ENCODE measurements at places on chromosomes 3 and 15.
A peak's percentile ranks its signal among the peaks of the same experiment; 100 is the strongest.

DNA sequence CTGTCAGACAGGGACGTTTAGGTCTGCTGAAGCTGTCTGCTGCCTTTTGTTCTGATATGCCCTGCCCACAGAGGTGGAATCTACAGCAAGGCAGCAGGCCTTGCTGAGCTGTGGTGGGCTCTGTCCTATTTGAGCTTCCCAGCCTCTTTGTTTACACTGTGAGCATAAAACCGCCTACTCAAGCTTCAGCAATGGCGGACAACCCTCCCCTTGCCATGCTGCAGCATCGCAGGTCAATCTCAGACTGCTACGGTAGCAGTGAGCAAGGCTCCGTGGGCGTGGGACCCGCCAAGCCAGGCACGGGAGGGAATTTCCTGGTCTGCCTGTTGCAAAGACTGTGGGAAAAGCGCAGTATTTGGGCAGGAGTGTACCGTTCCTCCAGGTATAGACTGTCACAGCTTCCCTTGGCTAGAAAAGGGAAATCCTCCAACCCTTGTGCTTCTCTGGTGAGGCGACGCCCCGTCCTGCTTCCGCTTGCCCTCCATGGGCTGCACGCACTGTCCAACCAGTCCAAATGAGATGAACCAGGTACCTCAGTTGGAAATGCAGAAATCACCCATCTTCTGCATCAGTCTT, 71.4 kb downstream of the SPSB4 start:
- DNase-seq: no peak
- no peaks in the 10 kb centered on the region for H3K4me1 ChIP-seq
- peaks cover 16% of the 10 kb centered on the region for H3K36me3 ChIP-seq
- H3K27me3 ChIP-seq: no peaks in the 10 kb centered on the region

GRCh38 chr15:78873793-78874765, 1.4 kb downstream of the MORF4L1 start:
- peak; percentile 19 for DNase-seq
- H3K27ac ChIP-seq: peak overlapping the region; percentile 100
- peak overlapping the region; percentile 100 for H3K4me3 ChIP-seq

DNA sequence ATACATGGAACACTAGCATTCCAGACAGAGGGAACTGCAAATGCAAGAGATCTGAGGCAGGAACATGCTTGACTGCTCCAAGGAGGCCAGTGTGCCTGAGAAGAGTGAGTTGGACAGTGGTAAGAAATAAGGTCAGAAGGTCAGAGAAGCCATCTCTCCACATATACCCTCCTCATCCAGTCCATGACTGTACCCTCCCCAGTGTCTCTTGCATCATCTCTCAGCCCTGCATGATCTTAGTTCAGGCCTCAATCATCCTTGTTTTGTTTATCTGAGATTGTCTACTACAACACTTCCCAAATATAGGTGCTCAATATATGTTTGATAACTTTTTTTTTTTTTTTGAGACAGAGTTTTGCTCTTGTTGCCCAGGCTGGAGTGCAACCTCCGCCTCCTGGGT, 5.5 kb upstream of the RSL24D1 start:
- no peaks in the 10 kb centered on the region for H3K27me3 ChIP-seq
- no peak overlapping the region for H3K27ac ChIP-seq
- DNase-seq: no peak
- no peak overlapping the region for H3K4me3 ChIP-seq
- H3K4me1 ChIP-seq: no peaks in the 10 kb centered on the region

DNA sequence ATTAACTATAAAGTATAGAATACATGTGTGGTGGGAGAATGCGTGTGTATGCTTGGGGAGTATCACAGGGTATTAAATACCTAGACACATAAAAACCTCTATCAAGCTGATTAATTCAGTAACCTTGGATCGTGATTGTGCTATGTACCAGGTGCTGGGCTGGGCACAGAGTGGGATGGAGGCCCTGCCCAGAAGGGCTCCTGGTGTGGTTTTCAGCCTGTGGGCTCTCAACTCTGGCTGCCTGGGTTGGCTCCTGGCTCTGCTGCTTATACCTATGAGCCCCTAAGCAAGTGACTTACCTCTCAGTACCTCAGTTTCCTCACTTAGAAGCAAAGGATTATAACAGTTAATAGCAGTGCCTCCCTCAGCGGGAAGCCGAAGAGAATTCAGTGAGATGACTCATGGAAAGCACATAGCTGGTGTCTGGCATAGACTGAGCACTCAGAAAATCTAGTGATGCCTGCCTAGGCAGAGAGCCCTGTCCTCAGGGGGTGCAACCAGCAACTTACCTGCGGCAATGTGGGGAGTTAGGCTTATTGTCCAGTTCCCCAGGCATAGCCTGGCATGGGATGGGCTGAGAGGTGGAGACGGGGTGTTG, 90.6 kb upstream of the MYZAP start:
- H3K36me3 ChIP-seq: no peaks in the 10 kb centered on the region
- no peak for DNase-seq
- H3K27ac ChIP-seq: no peak overlapping the region
- no peaks in the 10 kb centered on the region for H3K4me1 ChIP-seq
- H3K4me3 ChIP-seq: no peak overlapping the region

DNA sequence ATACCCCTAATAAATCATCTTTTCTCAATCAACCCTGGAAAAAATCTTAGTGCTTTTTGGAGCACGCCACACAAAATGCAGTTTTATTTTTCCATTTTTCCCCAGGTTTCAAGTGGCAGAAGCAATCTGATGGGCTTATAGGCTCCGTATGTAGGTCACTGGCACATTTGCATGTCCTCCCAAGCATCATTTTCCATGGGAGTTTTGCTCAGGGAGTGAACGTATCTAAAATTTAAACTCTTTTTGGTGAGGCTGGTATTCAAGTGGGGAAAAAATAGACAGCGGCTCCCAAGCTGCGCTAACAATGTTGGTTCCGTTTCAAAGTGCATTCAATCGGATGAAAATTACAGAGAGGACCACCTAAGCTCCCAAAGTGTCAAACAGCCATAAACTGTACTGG, 233.4 kb downstream of the MEX3B start:
- H3K36me3 ChIP-seq: no peaks in the 10 kb centered on the region
- H3K4me3 ChIP-seq: no peak overlapping the region
- no peak overlapping the region for H3K27ac ChIP-seq
- H3K27me3 ChIP-seq: no peaks in the 10 kb centered on the region
- DNase-seq: no peak

DNA sequence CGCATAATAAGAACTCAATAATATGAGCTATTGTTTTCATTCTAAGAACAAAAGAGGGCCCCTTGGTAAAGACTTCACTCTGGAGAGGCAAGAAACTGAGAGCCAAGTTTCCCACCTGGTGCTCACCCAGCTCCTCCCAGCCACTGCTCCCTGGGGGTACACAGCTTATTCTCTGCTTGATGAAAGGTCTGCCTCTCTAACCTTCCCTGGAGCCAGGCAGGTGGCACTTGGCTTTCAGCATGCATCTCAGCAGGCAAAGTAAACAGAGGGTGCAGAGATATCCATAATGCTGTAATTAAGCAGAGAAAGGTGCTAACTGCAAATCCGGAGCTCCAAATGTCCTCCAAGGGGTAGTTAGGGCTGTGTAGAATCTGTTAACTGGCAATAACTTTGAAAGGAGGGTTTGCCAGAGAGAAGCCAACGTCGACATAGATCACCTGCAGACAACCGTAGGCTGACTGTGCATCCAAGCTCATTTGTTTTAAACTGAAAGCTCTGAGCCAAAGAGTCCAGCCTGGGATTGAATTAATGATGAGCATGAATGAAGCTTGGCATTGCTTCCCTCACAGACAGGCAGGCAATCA, 159.6 kb upstream of the PROK2 start:
- no peaks in the 10 kb centered on the region for H3K27me3 ChIP-seq
- no peak for DNase-seq
- H3K36me3 ChIP-seq: no peaks in the 10 kb centered on the region
- no peak overlapping the region for H3K4me3 ChIP-seq

DNA sequence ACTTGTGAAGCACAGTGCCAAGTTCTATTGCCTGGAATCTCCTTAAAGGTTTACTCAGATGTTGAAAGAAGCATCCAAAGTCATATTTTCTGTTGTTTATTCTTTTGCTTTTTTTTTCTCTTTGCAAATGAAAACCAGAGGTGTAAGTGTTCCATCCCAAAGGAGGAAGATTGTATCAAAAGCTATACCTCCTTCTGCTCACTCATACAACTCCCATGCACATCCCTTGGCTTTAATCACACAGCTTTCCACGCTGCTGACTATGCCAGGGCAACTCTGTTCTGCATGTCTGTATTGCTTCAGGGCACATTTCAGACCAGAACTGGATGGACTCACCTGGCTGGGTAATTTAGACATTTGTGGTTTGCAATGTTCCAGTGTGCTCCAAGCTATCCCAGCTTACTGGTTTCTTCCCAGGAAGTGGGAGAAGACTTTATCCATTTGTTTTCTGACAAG, 399.6 kb upstream of the TBL1XR1 start:
- H3K27me3 ChIP-seq: no peaks in the 10 kb centered on the region
- no peak overlapping the region for H3K4me3 ChIP-seq
- H3K36me3 ChIP-seq: no peaks in the 10 kb centered on the region
- H3K4me1 ChIP-seq: peaks cover 8% of the 10 kb centered on the region
- DNase-seq: no peak

GRCh38 chr3:149738876-149739275, 13.4 kb downstream of the COMMD2 start:
- H3K36me3 ChIP-seq: peaks cover 20% of the 10 kb centered on the region
- no peak for DNase-seq
- no peak overlapping the region for H3K4me3 ChIP-seq
- no peaks in the 10 kb centered on the region for H3K27me3 ChIP-seq
- peaks cover 8% of the 10 kb centered on the region for H3K4me1 ChIP-seq

- no peak overlapping the region for H3K4me3 ChIP-seq
- no peak overlapping the region for H3K27ac ChIP-seq
- no peak for DNase-seq
- no peaks in the 10 kb centered on the region for H3K4me1 ChIP-seq
Measured at GRCh38 chr15:72902919-72903260, 119.3 kb upstream of the ADPGK start.

- H3K4me1 ChIP-seq: no peaks in the 10 kb centered on the region
- peak; percentile 46 for DNase-seq
- no peak overlapping the region for H3K27ac ChIP-seq
Measured at GRCh38 chr15:66842710-66843441, 140.8 kb downstream of the SMAD6 start.

- no peak overlapping the region for H3K27ac ChIP-seq
- H3K4me1 ChIP-seq: no peaks in the 10 kb centered on the region
- no peaks in the 10 kb centered on the region for H3K27me3 ChIP-seq
- peaks cover 7% of the 10 kb centered on the region for H3K36me3 ChIP-seq
Measured at GRCh38 chr3:15578289-15578867, 23.0 kb downstream of the HACL1 start.

DNA sequence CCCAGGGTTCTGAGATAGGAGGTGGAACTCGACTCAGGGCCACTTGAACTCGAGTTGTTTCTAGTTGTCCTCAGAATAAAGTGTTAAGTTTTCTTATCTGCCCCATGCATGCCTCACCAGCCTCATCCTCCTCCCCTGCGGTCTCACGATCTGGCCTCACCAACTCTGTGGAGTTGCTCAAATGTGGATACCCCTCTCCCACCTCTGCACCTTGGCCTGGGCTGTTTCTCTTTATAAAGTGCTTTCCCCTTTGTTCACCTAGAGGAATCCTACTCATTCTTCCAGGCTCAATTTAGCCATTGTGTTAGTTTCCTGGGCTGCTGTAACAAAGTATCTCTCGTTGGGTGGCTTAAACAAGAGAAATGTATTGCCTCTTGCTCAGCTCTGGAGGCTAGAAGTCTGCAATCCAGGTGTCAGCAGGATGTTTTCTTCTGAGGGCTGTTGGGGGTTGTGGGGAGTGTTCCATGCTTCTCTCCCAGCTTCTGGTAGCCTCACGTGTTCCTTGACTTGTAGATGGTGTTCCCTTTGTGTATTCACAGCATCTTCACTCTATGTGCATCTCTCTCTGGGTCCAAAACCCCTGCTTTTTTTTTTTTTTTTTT, 100.7 kb downstream of the MEX3B start:
- H3K4me3 ChIP-seq: no peak overlapping the region
- no peak overlapping the region for H3K27ac ChIP-seq
- no peak for DNase-seq
- H3K36me3 ChIP-seq: no peaks in the 10 kb centered on the region
- H3K4me1 ChIP-seq: peaks cover 13% of the 10 kb centered on the region

DNA sequence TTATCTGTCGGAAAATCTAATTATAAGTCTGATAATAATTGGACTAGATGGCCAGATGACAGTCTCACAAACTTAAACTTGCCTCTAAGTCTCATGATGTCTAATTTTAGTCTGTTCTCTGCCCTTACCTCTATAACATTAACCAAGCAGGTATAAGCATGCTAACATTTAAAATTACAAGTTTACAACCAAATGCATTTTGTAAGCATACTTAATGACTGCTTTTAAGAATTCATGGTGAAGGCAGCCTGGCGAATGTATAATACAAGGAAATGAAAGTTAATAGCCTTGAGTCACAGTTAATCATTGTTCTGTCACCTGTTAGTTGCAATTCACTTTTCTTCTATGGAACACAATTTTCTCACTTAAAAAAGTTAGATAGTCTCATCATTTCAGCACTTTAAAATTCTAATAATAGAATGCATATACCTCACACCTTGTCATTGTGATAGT, 16.5 kb downstream of the BCHE start:
- H3K36me3 ChIP-seq: peaks cover 3% of the 10 kb centered on the region
- H3K27ac ChIP-seq: no peak overlapping the region
- H3K4me3 ChIP-seq: no peak overlapping the region
- 0 out of 2 replicates have a peak, but pooled peaks cover 4% of the 10 kb centered on the region for H3K4me1 ChIP-seq
